T follicular helper cell (primary cell): ENCODE measurements at places on chromosomes 2 and 18.

DNA sequence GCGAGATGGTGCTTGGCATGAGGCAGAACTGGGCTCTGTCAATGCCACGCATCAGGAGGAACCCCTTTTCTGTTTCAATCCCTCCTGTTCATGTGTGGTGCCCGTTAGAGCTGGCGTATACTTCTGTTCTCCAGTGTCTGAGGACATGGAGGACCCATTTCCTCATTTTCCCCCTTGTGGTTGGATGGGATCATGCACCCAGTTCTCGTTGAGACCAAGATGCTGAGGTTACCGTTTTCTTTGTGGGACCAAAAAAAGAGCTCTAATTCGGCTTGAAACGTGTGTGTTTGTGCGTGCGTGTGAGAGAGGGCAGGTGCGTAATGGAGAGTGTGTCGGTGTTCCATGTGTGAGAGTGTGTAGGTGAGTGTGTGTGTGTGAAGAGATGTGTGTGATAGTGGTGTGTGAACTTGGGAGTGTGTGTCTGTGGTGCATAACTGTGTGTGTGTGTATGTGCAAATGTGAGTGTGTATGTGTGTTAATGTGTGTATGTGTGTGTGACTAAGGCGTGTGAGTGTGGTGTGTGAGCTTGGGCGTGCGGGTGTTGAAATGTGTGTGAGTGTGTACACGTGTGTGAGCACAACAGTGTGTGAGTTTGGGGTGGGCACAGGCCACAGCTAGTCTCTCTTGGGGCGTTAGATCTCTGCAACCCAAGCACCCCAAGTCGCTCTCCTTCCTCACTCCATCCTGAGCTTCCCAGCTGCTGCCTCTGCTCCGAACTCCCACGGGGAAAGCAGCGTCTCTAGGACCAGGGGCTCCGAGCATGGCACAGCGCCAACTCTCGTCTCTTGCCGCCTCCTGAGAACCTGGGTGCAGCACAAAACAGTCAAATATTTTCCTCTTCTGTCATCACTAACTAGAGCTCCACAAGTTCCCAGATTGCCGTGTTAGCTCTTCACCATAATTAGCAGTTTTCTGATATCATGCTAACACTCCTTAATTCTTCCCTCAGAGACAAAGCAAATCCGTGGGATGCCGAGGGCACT, 75.8 kb downstream of the LONRF2 start:
- no peak for DNase-seq

- no peak for DNase-seq
Observed at GRCh38 chr2:54419855-54420523, 36.1 kb upstream of the SPTBN1 start.

- no peak for DNase-seq
Observed at GRCh38 chr2:98295721-98296414, 50.4 kb upstream of the CNGA3 start.

- DNase-seq, result no peak
Observed at GRCh38 chr2:84959095-84959565, 11.8 kb upstream of the KCMF1 start.

DNA sequence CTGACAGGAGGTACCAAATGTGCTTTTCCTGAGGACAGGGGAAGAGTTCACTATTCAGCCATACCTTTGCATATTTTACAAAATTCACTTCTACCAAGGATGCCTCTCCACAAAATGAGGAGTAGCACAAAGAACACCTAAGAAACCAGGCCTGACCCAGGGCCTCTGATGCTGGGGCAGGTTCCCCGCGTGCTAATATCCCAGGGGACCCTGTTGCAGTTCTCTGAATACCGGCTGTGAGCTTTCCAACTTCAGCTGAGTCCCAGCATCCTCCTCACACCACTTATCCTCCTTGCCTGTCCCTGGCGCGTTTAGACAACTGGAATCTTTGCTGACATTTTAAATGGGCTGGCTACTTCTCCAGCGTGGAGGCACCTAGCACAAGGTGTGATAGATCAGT, 142.3 kb downstream of the BCL2 start:
- no peak for DNase-seq

DNA sequence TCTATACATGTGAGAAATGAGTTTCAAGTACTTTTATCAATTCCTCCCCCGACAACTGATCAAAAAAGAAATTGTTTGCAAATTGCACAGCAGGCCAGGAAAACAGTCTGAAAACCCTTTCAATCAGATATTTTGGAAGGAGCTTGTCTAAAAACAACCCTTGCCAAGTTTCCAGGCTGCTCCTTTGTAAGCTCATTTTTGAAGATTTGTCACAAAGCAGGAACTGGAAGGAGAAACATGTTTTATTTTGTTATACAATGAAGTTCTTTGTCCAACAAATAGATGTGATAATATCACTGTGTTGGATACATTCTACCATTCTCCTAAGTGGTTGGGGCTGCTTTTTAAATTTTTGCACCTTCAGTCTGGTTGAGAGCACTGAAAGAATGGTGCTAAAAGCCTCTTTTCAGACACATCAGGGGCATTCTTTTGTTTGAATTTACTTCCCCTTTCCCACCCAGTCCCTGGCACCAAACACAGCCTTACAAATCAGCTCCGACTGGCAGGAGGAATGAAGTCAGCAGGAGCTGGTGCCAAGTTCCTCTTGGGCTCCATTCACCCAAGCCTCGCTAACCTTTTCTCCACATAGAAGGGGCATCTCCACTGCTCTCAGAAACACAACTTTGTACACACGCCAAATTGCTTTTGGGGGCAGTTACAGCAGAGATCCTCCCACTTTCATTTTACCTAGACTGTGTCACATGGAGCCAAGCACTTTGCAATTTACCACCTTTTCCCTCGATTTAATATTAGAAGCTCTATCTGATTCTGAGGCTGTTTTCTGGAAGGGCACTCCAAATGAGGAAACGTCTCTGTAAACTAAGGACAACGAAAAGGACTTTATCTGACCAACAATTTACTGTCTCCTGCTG, 88.0 kb downstream of the C1D start:
- DNase-seq, result no peak

DNA sequence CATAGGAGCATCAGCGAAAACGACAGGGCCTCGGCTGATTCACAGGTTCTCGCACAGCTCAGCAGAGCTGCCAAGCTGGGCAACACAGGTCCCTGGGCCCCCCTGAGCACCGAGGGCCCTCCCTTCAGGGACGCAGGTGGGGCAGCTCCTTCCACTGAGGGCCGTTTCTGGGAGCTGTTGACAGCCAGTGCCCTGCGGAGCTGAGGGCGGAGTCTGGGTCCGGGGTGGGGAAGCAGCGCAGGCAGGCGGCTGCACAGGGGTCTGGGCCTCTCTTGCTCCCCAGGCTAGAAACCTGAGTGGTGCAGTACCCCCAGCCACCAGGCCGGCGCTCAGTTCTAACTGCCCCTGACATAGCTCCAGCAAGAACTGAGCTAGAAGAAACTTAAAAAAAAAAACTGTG, 65.7 kb downstream of the PXDN start:
- DNase-seq, result no peak

DNA sequence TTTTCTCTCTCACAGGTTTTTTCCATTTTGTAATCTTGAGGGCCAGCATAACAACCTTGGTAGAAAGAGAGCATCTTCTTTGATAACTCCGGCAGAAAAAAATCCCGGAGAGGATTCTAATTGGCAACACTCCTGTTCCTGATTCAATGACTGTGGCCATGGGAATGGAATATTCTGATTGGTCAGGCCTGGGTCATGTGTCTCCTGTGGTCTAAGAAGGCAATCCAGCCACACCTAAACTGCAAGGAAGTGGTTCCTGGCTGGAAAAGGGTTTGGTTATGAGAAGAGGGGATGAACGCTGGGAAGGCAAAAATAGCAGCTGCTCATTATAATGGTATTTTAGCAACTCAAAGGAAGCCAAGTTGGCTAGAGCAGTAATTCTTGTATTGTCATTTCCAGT, 24.8 kb upstream of the ZNF638 start:
- no peak for DNase-seq

DNA sequence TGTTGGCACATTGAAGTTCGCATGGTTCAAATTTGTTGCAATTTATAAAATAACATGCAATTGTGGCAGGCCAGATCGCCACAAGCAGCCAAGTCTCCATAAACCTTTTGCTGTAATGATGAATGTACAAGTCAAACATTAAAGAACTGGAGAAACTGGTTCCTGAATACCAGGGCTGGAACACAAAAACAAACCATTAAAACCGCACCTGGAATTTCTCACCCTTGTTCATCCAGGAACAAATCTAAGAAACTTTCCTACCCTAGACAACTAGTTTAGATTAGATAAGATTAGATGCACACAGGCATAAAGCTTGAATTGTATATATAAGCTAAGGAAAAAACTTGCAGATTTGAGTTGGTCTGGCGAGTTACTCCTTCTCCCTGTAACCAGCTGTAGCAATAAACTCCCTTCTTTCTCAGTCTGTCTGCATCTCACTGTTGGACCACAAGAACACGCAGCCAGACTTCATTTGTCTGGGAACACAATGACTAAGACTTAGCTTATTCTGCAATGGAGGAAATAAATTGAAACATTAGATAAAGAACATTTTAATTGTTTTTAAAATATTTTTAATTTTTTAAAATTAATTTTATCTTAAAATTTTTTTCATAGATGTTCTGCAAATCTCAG, 1835.5 kb upstream of the LRRTM1 start:
- no peak for DNase-seq

- DNase-seq, result no peak
Observed at GRCh38 chr2:58932801-58933200, 691.7 kb upstream of the FANCL start.

GRCh38 chr18:74512321-74513053, 16.3 kb downstream of the CNDP2 start:
- DNase-seq, result no peak

GRCh38 chr2:196431076-196431475, 208.4 kb upstream of the CCDC150 start:
- DNase-seq, result no peak
